NCI-H1694 treated with DMSO at 0.1 percent for 48 hours (cell line): ENCODE measurements at places on chromosomes 11 and 22.

DNA sequence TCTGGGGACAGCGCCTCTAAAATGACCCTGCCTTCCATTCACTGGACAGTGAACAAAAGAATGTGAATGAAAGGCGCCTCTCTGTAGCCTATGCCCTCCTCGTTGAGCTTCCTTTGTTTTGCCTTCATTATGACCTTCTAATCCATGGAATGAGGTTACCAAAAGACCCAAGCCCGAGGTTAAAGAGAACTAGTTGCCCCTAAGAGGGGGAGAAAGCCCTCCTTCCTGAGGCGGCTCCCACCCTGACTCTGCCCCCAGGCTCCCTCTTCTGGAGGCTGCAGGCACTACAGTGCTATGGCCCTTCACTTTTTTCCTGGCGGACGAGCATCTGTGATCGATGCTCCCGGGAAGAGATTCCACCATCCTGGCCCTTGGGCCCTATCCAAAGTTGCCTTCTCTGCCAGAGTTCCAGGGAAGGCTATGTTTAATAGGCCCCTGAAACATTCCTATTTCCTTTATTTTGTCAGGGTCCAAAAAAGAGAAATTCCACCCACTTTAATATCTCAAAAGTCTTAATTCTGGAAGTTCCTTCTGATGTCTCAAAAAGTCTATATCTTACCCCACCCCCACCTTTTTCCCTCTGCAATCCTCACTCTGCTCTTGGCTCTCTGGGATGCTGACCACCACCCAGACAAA lies 147.3 kb downstream of the FEZ1 start:
- no peak for DNase-seq

- DNase-seq = no peak
Measured at GRCh38 chr11:45390407-45390806, 104.3 kb upstream of the SYT13 start.

DNA sequence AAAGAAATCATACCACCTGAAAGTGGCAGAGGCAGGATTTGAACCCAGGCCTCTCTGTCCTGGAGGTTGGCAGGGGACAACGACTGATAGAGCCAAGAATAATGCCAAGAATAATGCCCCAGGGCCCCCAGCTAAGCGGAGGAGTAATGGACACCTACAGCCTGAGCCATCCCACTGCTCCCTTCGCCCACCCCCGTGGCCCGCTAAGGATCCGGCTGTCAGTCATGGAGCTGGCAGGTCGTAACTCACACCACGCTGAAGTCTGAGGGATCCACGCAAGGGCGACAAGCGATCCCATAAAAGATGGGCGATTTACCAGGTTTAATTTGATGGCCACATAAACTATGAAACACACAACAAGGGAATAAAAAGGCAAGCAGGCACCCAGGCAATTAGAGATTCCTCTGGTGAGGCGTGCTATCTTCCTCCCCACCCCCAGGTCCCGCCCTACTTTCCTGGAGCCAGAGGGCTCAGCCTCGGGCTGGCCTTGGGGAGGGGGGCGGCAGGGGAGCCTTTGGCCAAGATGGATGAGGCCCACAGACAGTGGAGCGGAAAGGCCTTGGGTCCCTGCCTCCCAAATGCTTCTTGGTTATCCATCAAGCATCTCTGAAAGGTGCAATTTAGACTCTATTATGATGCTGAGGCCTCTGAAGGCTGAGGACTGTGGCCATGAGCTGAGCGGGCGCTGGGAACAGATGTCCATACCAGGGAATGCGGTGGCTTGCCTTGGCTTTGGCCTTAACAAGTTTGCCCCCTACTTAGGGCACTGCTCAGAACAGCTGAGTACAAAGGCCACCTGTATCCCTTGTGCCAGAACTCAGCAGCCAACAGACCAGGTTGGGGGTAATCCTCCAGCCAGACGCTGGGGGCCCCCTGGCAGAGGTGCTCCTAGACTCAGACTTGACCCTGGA lies 55.2 kb downstream of the MACROD1 start:
- DNase-seq = no peak

DNA sequence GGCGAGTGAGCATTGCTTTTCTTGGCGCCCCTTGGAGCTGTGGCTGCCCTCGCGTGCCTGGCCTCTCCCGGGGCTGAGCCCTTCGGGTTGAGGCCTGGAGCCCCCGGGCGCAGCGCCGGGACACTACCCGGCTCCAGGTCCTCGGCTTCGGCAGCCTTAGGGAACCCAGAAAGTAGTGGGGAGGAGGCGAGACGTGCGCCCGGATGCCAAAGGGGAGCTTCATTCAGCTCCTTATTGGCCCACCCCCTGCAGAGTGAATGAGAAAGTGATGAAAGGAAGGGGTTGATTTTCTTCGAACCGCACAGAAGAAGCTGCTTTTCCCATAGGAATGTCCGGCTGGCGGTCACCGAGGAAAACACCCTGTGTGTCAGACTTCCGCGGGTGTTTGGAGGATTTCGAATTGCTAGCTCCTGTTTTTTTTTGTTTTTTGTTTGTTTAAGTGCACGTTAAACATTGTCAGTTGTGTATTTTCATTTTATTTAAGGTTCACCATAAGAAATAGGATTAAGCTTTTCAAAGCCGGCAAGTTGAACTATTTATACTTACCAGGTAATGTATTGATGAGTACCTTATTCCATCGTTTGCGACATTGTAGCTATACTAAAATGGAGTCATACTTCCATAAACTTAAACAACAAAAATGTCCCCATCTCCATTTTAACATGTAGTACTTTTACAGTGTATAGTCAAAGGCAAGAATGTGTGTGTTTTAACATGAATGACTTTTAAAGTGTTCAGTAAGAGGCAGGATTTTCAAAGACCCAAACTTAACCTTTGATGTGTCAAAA lies 841 bp upstream of the EIF4G2 start:
- DNase-seq = no peak

- DNase-seq = no peak
Measured at GRCh38 chr22:49300241-49300640, 527.4 kb downstream of the BRD1 start.

DNA sequence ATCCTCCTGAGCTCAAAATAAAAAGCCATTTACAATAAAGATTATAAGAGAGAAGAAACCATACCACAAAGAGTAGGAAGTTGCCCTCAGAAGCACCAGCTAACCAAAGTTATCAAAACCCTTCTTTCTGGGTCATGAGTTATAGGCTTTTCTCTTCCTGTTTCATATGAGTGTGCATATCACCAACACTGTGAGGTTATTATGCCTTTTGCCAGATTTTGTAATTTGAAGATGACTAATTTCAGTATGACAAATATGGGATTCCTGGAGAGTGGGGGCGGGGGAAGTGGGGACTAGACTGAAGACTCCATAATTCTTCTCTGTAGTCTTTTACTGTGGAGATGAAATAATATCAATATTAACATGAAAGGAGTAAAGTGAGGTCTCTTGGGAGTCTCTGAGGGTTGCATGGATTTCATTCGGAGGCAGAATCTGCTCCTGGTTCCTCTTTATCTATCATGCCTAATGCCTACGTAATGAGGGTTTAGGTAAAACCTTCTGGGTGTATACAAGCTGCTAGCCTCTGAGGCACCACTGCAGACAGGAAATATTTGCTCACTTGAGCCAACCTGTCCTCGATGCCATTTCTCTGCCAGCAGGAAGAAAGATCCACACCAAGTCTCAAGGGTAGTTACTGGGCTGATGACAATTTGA lies 2.1 kb downstream of the LPXN start:
- no peak for DNase-seq

DNA sequence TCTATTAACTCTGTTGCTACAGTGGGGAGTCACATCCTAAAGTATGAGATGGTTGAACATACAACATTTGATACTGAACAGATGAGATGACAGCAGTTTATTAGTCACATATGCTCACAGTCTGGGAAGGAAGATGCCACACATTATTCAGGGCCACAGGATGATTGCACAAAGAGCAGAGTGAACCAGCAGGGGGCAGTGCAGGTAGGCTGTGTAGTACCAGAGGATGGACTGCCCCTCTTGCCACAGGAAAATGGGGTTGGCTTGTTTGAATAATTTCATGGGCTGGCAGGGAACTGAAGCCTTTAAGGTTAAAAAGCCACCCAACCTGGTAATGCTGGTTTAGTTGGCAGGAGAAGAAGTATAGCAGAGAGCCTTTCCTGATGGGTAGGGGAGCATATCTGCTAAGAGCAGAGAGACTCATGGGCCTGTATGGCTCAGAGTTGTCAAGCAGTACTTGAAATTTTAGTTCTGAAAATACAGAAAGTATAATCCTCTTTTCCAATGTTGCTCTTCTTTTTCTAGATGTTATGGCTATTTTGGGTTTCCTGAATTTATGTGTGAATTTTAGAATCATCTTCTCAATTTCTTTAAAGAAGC lies 180.4 kb upstream of the B3GAT1 start:
- DNase-seq = peak; percentile 25

- DNase-seq = no peak
Measured at GRCh38 chr22:23912293-23912903, 18.2 kb downstream of the MIF start.

GRCh38 chr11:39817241-39817640 lies 1642.2 kb downstream of the LRRC4C start:
- no peak for DNase-seq

GRCh38 chr22:44002997-44003396 lies 21.1 kb upstream of the PARVB start:
- DNase-seq = no peak

DNA sequence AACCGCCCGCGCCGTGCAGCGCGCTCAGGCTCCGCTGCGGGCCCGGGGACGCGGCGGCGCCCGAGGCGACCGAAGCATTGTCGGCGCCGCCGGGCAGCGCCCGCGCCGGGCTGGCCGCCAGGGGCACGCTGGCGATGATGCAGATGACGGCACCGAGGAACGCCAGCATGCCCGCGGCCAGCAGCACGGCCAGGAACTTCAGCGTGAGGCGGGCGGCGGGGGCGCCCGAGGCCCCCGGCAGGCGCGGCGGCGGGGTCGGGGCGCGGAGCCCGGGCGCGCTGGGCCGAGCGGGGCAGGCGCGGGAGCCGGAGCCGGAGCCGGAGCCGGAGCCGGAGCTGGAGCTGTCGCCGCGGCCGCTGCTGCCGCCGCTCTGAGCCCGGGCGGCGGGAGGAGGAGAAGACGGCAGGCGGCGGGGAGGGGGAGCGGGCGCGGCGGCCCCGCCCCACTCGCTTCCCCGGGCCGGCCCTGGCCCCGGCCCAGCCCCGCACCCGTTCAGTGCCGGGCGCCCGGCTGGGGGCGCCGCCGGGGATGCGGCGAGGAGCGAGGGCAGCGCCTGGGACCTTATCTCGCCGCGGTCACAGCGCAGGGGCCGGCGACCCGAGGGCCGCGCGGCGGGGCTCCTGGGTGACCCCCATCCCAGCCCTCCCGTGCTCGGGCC lies at the start of gene NPTXR:
Gene NPTXR, minus strand, starts transcription at position 372 of the 658 bp plus-strand sequence.
- DNase-seq = peak; percentile 15

GRCh38 chr22:30254314-30254713 lies 7.8 kb upstream of the LIF start:
- DNase-seq = no peak

- DNase-seq = no peak
Measured at GRCh38 chr11:111521135-111521534, 6.6 kb downstream of the HOATZ start.
